ENCODE measurements at places on chromosomes 2 and 18.

DNA sequence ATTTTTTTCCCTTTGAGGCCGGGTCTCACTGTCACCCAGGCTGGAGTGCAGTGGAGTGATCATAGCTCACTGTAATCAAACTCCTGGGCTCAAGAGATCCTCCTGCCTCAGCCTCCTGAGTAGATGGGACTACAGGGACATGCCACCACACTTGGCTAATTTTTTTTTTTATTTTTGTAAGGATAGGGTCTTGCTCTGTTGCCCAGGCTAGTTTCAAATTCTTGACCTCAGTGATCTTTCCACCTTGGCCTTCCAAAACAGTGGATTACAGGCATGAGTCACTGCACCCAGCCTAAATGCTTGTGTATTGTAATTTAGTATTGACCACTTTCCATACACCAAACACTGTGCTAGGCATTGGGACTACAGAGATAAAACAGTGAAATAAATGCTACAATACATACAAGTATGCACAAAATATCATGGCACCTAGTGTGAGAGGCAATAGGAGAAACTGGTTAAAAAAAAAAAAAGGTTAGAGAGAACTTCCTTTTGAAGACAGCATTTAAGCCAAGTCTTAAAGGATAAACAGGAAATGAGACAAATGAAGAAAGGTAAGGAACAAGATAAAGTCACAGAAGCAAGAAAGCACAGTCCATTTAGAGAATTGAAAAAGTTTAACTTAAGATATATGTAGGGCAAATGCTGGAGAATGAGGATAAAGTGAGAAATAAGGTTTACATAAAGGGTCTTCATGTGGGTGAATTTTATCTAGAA lies 113.4 kb downstream of the GORASP2 start:
- no peak for DNase-seq

DNA sequence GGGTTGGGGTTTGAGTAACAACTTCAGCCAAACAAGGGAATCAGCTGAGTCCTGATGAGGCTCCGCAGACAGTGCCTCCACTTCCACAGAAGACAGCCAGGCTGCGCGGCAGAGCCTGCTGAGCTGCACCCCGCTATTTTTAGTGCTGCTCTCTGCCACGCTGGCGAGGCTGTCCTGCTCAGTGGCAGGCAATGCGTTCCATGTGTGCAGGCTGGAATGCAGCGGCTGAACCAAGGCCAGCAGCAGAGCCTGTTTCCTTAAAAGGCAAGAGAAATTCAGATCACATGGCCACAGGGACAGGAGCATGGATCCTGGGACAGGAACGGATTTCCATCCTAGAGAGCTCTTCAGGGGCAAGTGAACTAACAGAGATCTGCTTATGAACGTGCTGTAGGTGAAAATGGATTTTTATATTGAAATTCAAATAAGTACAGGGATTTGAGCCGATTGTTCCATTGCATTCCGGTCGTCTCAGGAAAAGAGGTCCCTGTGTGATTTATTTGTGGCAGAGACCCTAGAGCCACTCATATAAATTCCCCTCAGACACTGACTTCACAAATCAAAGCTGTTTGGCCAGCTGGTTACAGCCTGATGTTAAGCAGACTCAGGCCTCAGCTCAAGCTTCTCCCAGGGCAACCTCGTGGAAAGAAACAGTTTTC lies 98.7 kb downstream of the COL6A3 start:
- DNase-seq, result peak; percentile 20

DNA sequence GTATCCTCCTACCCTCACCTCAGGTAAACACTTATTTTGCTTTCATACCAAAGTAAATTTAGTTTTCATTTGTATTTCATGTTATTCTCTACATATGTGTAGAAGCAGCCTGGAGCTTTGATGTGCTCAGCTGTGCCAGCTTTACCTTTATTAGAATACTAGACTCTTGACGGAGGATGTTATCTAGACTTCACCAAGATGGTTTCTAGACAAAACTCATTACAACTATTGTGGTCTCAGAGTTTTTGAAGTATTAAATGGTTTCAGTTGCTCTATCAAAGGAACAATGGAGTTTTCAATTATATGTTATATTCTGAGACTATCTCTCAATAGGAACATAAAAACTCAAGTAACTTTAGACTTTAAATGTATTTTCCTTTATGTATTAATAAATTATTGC lies 5.0 kb upstream of the IL18RAP start:
- DNase-seq, result no peak

- no peak for DNase-seq
These were observed 138.1 kb downstream of the SETBP1 start for GRCh38 chr18:44818668-44819403.

GRCh38 chr2:46353509-46353908 lies 56.3 kb downstream of the EPAS1 start:
- no peak for DNase-seq

- DNase-seq, result no peak
These were observed 74.4 kb upstream of the SCN7A start for GRCh38 chr2:166568409-166568808.

DNA sequence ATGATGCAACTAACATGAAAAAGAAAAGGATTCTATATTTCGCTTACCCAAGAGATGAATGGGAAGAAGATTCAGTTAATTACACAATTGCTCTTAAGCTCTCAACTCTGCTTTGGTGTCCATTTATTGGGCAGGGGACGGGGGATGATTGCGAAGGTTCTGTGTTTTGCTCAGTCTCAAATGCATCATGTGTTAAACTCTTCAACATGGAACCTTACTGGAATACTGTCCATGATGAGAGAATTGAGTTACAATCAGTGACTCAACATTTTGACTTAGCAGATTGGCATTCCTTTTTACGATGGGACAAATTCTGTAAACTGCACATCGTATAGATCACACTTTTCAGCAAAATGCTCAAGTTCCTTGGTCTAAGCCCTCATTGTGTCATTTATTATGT lies 135.6 kb downstream of the RBMS1 start:
- DNase-seq, result no peak

GRCh38 chr2:16005816-16006536 lies 65.6 kb downstream of the MYCN start:
- DNase-seq, result no peak

GRCh38 chr2:216690853-216691741 lies 4.3 kb downstream of the IGFBP5 start:
- DNase-seq, result peak; percentile 81

DNA sequence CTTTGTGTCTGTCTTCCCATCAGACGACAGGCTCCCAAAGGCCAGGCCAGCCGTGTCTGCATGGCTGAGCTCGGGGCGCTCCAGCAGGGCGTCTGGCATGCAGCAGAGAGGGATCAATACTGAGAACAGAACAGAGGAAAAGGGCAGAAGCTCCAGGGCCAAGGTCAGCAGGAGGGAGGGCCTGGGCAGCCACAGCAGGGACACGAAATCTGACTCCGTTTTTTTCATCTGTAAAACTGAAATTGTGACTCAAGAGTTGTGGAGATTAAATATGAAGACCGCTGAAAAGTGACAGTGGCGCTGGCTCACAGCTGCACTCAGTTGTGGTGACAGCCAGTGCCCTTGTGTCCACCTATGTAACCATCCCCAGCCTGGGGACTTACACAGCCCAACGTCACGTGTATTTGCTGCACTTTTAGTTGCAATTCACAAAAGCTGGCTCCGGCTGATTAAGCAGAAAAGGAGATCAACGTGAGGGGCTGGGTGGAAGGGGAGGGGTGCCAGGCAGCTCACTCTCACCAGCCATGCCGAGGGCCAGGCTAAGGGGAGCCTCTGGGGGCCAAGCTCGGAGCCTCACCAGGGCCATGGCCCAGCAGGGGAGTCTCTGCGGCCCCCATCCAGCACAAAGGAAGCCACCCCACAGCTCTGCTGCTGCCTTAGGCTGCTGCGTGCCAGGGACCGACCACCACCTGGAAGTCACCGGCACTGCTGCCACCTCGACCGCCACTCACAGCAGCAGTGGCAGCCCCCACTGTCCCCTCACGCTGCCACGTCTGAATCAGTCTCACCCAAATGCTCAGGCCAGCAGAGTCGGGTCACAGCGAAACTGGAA lies 74.7 kb downstream of the EIPR1 start:
- no peak for DNase-seq

- no peak for DNase-seq
These were observed 48.1 kb downstream of the PARD6G start for GRCh38 chr18:80198994-80199748.

DNA sequence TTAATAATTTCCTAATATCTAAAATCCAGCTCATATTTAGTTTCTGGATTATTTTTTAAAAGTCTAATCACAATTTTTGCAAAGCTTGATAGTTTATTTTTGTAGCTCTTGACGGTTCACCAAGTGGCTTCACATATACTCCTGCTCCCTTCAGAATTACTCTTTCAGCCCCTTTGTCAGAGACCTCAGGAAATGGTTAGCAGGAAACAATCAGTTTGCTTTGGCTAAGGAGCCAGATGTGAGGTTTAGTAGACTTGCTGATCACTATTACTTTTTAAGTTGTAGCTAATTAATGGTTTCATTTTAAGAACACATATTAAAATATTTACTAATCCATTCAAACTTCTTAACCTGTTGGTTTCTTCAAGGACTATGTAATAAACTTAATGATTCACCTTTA lies 2.3 kb downstream of the RBBP8 start:
- peak; percentile 32 for DNase-seq

GRCh38 chr2:176124947-176125771 lies 2.6 kb downstream of the HOXD9 start:
- no peak for DNase-seq

GRCh38 chr18:499776-500631 lies 497 bp downstream of the COLEC12 start:
- peak; percentile 66 for DNase-seq

- DNase-seq, result no peak
These were observed 37.3 kb upstream of the RNF152 start for GRCh38 chr18:61929881-61930640.

GRCh38 chr2:129879614-129880180 lies 99.8 kb upstream of the RAB6C start:
- DNase-seq, result no peak

- DNase-seq, result no peak
These were observed 75.4 kb upstream of the IGFBP5 start for GRCh38 chr2:216770717-216771116.

DNA sequence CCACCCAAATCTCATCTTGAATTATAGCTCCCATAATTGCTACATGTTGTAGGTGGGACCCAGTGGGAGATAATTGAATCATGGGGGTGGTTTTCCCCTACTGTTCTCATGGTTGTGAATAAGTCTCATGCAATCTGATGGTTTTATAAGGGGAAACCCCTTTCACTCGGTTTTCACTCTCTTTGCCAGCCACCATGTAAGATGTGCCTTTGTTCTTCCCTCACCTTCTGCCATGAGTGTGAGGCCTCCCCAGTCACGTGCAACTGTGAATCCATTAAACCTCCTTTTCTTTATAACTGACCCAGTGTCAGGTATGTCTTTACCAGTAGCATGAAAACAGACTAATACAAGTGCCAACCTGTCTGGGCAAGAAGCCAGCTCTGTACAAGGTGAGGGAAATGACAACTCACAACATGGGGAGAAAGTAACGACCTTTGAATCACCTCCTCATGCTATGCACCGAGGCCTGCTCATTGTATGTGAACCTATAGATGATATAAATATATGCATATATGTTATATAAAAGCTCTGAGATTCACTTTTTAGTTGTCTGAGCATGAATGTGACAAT lies 162.2 kb downstream of the ALPK2 start:
- no peak for DNase-seq

GRCh38 chr2:165571477-165571876 lies 102.0 kb downstream of the CSRNP3 start:
- DNase-seq, result no peak

Data from GM23338 (cell line).